ENCODE measurements at places on chromosomes 3 and 15.

DNA sequence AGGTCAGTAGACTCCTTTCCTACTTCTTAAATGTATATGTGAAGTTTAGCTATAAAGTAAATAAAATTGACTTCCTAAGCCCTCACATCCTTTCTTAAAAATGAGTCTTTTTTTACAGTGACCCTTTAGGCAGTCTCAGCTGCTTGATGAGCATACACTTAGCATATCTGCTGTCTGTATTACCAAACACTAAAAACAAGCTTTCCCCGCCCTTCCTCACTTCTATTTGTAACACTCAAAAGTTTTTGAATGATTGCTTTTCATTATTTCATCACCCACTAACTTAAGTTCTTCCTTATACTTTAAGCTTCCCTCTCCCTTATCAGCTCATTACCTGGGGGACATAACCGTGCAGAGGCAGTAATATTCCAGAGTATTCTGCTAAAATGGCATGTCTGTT lies 89.4 kb downstream of the PLOD2 start:
- no peak for DNase-seq

DNA sequence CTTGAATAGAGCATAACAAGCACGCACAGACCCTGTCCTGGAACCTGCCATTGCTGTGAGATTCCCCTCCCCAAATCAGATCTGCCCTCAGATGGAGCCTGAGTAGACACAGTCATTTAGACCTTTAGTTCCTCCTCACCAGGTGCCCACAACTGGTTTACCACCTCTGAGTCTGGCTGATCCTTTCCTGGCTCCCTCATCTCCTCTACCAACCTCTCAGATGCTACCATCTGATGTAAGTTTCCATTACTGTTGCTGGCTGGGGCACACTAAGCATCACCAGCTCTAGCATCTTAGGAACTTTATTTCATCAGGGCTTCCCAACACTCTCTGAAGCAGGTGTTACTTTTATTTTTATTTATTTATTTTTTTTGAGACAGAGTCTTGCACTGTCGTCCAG lies 288.3 kb downstream of the TLE3 start:
- DNase-seq: no peak

GRCh38 chr3:183178833-183179549 lies 16.5 kb upstream of the LAMP3 start:
- no peak for DNase-seq

- no peak for DNase-seq
These were observed 59.6 kb downstream of the MAGI1 start for GRCh38 chr3:65979162-65979561.

- no peak for DNase-seq
These were observed 27.4 kb upstream of the CHST2 start for GRCh38 chr3:143092191-143092590.

DNA sequence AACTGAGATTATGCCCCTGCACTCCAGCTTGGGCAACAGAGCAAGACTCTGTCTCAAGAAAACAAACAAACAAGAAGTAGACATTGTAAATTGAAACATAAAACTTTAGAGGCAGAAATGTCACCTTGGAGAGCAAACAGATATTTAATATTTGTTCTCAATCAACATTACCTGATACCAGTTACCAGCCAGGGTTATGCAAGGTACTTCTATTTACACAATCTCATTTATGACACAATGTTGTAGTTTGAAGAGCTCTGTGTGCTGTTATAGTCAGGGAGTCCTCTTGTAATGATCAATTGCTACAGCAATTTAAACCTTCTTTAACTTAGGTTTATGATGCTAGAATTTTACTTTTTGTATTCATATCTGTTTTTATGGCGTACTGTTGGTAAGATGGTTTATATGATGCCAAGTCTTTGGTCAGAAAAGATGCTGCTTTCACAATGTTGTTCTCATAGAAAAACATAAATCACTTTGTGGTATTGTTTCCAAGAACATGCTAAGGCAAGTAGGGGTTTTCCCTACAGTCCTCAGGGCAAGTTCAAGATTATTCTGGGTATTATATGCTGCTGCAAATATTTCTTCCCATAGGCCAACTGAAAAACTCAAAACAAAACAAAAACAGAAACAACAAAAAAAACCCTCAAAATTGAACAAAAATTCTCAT lies 173.5 kb downstream of the TNIK start:
- no peak for DNase-seq

GRCh38 chr3:107837895-107838612 lies 252.8 kb downstream of the CD47 start:
- DNase-seq: no peak

DNA sequence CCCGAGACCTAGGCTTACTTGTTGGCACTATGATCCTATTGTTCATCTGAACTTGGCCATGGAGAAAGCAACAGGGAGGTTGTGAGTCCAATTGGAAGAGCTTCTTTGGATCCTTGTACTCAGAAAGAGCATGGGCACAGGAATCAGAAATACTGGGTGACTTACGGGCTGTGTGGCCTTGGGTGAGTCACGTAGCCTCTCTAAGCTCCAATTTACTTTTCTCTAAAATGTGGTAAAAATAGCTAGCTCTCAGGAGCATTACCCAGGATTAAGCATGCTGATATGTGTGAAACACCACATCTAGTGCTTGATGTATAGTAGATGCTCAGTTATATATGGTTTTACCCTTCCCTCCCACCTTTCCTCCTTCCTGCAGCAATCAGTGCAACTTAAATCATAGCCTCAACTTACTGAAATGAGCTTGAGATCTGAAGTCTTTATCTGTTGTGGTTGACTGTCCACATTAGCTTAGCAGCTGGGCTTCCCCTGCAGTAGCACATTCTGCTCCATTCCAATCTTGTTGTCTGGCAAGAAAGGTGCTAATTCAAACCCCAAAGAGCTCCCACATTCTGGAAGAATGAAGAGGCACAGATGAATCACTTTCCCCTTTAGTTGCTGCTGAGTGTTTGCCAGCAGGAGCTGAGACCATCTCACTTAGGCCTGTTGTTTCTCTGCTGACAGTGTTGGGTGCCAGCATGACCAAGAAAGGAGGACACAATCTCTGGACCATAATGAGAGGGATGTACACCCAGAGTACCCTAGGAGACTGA lies 299.1 kb upstream of the TRIM42 start:
- no peak for DNase-seq

GRCh38 chr3:82229397-82229796 lies 468.0 kb upstream of the GBE1 start:
- DNase-seq: no peak

DNA sequence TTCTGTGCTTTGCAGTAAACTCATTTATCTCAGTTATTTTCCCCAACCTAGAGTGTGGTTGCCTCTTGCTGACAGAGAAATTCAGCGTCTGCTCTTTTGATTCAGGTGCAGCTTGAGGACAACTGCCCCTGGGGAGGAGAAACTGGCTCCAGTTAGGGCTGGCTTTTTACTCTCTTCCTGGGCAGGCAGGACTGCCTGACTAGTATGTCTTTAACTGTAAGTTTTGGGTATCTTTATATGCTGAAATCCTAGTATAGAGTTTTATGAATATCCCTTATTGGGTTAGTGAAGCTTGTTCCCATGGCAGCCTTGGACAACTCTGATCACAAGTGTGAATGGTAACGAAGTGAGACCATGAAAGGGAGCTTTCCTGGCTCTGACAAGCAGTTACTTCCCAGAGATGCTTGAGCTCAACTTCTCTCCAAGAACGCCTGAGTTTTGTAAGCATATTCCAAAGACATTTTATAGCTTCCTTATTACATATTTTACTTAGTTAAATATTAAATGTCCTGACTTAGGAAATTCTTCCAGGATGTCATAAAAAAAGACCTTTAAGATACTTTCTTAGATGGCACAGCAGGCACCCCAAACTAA lies 27.1 kb downstream of the CCNB2 start:
- no peak for DNase-seq

DNA sequence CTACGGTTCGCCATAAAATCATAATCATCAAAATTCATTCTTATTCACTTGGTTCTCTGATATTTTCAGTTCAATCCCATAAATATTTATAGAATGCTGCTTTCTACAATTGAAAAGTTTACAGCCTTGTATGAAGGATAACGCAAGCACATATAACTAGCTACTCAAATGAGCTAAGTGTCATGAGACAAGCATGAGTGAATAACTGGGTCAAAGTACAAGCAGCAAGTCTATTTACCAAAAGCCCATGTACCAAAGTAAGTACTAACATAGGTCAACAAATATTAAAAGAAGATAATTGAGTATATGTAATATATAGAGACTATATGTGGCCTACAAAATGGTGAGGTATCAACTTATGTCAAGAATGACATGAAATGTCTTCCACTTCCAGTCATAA lies 596.6 kb downstream of the GBE1 start:
- no peak for DNase-seq

DNA sequence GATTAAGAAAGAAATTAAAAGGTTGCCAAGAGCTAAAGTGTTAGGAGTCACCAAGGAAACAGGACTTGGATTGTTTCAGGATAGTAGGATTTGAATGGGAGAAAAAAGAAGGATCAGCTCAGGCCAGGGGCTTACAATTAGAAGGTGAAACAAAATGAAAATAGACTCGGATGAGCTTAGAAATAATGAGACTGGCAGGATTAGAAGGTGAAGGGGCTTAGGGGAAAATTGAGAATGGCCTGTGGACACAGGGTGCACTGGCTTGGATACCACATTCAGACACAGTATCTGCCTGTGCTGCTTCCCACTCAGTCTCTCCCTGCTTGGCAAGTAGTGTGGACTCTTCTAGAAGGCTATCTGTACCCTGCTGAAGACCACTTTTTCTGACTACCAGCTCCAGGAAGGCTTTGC lies 206.1 kb upstream of the ATP10A start:
- DNase-seq: no peak

DNA sequence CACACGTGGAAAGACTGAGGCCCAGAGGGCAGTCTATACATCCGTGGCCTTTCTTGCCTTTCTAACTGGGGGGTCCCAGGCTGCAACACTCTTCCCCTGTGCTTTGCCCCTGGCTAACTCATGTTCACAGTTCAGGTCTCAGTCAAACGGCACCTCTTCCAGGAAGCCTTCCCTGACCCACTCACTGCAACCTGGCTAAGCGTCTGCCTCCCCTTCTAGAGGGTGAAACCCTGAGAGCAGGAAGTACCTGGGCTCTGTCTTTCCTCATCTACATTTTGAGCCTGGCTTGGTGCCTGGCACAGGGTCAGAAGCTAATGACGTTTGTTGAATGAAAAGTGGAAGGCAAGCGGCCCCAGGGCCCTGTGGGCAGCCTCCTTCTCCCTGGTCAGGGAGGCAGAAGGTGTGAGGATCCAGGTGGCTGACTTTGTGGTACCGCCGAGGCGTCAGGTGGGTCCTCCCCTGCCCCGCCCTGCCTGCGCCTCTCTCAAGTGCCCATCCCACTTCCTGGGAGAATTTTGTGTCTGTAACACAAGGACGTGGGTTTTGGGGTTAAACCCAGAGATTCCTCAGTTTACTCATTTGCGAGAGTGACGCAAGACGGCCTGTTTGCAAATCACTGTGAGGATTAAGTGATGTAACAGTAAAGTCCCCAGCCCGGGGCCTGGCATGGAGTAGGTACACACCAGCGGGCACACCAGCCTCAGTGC lies 32.1 kb downstream of the DNASE1L3 start:
- DNase-seq: no peak

DNA sequence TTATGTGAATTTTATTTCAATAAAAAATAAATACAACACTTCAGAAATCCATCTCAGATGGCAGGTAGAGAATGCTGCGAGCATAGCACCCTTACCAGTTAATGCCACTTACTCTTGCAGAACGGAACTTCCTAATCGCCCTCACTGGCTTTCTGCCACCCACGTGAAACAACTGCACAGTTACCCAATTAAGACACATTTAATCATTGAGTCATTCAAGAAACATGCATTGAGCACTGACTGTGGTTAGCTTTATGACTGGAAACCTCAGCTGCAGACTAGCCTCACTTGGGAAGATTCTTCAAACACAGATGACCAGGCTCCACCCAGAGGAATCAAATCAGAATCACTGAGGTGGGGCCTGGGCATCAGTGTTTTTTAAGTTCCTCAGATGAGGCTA lies 5.6 kb upstream of the MFGE8 start:
- DNase-seq: no peak

GRCh38 chr15:60646595-60646994 lies 167.7 kb upstream of the ICE2 start:
- no peak for DNase-seq

- no peak for DNase-seq
These were observed 122.1 kb downstream of the MEX3B start for GRCh38 chr15:81923561-81924350.

DNA sequence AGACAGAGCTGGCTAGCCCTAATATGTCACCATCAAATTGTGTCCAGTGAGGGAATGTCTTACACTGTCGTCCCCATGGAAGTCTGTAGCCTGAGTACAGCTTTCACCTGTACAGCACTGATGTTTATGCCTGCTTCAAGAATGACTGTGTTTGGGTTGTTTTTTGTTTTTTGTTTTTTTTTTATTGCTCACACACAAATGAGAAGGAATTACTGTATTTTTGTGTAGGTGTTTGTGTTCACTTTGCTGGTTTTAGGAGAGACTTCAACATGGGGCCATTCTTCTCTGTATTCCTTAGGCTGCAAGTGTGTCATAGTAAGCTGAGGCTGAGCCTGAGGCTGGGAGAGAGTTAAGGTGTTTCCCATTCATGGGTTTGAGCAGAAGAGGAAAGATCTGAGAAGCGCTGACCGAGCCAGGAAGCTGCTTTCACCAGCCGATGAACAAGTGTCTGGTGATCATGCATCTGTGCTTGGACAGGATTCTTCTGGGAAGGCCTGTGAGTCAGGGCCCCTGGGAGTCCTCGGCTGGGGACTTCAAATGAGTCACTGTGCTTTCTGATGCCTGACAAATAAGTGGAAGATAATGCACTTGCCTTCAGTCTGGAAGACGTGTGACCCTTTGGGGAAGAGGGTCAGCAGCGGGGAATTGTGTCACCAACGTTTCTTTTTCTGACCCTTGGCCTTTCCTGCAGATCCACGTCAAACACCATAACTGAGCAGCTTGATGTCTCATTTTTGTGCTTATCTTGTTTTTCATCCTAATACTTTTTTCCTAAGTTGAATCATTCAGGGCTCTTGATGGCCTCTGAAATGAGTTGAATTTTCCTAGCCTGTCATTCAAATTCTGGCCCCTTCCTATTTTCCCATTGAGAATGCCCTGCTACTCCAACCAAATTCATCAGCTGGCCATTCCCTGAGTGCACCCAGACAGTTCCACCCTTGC lies 36.7 kb upstream of the ZBTB38 start:
- no peak for DNase-seq

GRCh38 chr15:69664572-69665571 lies 212.3 kb downstream of the RPLP1 start:
- no peak for DNase-seq

- peak; percentile 13 for DNase-seq
These were observed 383.1 kb upstream of the TPRG1 start for GRCh38 chr3:188788621-188789081.

DNA sequence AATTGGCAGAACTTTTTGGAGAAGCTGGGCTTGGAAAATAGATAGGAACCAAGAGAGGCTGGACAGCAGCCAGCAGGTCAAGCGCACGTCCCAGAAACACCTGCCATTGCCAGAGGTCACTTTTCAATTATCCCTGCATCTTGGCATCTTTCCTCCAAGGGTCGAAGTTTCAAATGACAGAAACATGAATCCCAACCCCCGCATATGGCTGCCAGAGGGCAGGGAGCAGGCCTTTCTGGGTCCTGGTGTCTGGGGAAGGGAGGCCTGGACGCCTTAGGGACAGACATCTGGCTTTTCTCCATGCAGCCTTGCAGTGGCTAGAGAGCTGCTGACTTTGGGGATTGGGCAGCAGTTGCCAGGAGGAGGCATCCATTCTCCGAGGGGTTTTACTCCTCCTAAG lies 164.5 kb upstream of the TPM1 start:
- no peak for DNase-seq

- DNase-seq: no peak
These were observed 345.1 kb downstream of the IL5RA start for GRCh38 chr3:2765002-2765579.

- no peak for DNase-seq
These were observed 10.1 kb upstream of the STRIT1 start for GRCh38 chr3:155303540-155304097.

- no peak for DNase-seq
These were observed 534.6 kb upstream of the ATP11B start for GRCh38 chr3:182258538-182259177.

Data from CD8-positive, alpha-beta memory T cell (primary cell).